RKO (cell line): ENCODE measurements at places on chromosomes 6 and 20.

GRCh38 chr6:1872649-1873131, 263.0 kb downstream of the FOXC1 start:
- no peak for DNase-seq

- no peak for DNase-seq
Measured at GRCh38 chr20:5504061-5504739, 187.4 kb upstream of the PROKR2 start.

DNA sequence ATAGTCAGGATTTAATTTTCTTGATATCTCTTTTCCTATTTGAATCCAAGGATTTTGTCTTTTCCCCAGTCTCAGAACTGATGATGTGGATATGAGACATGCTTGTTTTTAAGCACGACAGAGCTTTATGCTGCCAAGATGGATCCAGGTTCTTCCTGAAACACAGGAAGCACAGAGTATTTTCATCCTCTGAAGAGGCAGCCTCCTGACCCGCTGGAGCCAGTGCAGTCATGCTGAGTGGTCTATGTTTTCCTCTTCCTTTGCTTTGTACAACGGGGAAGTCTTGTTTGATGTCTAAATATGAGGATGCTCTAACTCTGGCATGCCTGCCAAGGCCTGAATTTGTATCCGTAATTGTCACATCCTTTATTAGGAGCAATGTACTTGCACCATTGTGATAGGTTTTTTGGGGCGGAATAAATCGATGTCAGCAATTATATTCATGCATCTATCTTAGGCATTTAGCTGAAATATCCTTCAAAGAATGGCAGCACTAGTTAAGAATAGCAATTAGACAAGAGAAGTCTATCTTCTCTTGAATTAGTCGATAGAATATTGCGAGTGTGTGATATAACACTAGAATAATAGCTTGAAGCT, 407.1 kb upstream of the JAG1 start:
- no peak for DNase-seq

DNA sequence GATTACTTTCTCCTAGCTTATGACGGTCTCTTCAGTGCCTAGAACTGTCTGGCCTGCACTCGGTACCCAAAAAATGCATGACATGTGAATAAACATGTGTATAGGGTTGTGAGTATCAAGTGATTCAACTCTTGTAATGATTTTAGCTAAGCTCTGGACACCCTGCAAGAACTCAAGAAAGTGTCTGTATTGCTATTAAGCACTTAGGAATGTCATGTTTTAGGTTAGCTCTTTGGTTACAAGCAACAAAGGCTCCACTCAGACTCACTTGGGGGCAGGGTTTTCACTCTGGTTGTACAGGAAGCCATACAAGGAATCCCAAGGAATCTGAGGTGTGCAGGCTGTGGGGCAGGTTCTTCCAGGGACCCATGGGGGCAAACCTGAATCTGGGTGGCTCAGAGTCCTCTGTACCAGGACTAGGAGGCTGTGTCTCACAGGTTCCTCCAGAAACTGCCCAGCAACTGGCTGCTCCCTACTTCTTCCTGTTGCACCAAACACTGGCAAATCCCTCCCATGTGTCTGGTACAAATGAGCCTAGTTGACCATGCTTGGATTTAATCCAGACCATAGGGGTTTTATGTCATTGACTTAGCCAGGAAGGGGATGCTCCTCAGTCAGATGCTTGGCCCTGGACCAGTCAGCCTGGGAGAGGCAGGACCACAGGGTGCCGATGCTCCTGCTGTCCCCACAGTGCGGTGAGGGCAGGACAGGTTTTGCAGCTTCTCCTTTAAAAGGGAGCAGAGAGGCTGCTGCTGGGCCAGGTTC, 77.9 kb upstream of the CDH4 start:
- no peak for DNase-seq

- no peak for DNase-seq
Measured at GRCh38 chr6:51953246-51953645, 134.2 kb downstream of the PKHD1 start.

DNA sequence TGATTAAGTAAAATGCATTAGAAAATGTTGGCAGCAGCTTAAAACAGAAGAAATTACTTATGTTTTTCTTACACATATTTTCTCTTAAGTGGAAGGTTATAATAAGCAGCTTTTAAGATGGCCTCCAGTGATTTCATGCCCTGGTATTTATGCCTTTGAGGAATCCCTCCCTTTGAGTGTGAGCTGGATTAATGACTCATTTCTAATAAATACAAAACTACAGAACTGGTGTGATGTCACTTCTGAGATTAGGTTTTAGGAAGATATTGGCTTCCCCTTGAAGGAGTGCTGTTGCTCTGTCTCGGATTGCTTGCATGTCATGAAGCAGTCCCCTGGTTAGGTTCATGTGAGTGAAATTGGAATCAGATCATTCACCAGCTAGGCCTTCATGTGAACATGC, 143.2 kb upstream of the EPHA7 start:
- peak; percentile 29 for DNase-seq

DNA sequence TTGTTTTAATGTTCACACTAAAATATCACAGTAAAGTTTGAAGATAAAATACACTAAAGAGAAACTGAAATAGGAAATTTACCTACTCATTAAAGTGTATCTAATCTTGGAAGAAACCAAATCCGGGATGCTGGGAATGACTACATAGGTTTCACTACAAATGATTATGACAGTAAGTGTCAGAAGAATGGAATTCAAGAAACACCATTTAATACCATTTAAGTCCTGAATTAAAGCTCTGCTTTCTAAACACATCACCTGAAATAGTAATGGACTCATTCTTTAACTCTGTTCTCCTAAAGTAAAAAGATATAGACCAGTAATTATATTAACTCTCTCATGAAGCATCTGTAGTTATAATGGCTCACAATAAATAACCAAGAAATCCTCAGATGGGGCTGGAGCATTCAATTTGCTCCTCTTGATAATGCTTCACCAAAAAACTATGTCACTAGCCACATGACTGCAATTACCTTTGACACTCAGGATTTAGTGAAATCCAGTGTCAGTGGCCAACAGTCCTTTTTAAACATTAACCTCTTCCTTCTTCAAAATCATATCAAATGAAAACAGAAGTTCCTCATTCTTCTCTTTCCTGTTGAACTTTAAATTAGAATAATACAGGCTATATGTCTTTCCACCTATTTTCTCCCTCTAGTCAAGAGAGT, 41.4 kb downstream of the MAP7 start:
- no peak for DNase-seq

DNA sequence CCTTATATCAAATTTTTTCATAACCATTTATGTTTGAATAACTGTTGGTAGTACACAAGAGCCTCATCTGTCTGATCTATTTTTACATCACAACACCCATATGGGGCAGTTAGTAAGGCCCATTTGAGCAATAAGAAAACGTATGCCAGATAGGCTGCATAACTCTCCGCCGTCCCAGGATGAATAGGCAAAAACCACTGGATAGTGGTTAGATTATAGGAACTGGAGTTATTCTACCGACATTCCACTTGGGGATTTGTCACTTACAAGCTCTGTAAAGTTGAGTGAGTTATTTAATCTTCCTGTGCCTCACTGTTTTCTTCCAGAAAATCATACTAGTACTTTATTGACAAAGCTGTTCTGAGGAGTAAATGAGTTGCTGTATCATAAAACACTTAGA, 881.9 kb downstream of the QKI start:
- DNase-seq: no peak

DNA sequence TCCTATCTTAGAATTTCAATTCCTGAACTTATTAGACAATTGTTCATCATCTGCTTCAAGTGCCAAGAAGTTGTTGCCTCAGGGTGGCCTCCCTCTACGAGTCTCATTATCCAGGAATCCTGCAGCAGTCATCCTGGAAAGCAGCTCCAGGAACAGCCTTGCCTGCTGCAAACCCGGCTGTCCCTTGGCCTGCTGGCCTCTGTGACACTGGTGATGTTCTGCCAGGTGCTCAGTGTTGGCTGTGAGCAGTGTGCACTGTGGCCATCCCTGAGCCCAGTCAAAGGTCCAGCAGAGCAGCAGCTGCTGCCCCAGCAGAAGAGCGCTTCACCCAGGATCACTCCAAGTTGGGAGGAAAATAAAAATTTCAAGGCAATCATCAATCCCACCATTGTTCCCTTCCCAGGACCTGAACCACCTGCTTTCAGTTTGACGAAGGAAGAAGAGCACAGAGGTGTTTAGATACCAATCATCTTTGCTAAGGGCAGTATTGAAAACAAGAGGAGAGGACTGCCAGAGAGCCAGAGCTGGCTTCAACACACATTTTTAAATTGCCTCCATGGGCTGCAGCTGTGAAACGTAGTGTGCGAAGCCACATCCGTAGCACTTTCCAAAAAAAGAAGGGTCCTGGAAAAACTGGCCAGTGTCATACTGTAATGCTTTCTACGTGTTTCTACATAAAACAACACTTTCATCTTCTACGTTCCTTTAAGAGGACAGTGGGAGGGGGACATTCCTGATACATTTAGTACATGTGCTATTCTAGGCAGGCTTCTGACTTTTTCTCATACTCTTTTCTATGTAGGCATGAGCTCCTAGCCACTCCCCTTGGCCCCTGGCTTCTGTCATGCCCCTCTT, 7.2 kb upstream of the FAM50B start:
- DNase-seq: no peak

- no peak for DNase-seq
Measured at GRCh38 chr20:25608774-25609173, 15.0 kb downstream of the NANP start.
